ENCODE measurements at places on chromosomes 5 and 9.
A peak's percentile ranks its signal among the peaks of the same experiment; 100 is the strongest.

DNA sequence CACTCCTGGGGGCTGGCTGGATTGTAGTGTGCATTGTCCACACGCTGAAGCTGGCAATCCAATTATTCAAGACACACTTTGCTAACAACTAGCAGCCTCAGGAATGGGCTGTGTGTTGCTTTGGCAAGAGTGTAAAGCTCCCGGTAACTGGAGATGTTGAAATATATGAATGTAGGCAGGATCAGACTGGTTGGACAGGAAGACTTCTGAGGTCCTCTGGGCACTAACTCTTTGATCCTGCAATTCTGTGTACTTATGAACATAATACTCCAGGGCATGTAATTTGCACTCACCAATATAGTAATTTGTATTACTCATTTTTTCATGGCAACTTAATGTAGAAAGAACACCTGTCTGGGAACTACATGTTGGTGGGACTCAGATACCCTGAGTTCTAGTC lies 106.7 kb upstream of the SLC28A3 start:
- no peak for DNase-seq

GRCh38 chr5:54175-54730 lies 37.7 kb upstream of the PLEKHG4B start:
- DNase-seq = no peak

GRCh38 chr5:3511934-3512333 lies 83.7 kb upstream of the IRX1 start:
- no peak for DNase-seq

GRCh38 chr5:14161825-14162556 lies 18.8 kb downstream of the TRIO start:
- no peak for DNase-seq

GRCh38 chr9:89187541-89187940 lies 8.9 kb upstream of the SHC3 start:
- no peak for DNase-seq

GRCh38 chr9:82363198-82363597 lies 374.6 kb downstream of the SPATA31D1 start:
- no peak for DNase-seq

DNA sequence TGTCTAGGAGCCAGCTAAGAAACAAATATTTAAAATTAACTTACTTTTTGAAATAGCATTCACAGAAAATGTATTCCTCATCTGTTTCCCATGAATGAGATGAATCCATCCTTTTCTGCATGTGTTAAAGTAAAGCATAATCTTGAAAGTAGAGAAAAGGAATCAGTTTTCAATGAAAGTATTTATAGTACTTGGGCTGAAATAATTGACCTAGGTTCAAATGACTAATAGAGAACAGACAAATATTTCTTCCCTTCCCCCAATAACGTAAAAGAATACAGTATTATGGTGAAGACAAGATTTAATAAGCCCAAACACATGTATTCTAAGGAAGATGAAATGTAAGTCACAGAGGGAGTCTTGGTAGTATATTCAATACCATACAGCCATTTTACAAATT lies 403.5 kb downstream of the ZNF608 start:
- DNase-seq = no peak

DNA sequence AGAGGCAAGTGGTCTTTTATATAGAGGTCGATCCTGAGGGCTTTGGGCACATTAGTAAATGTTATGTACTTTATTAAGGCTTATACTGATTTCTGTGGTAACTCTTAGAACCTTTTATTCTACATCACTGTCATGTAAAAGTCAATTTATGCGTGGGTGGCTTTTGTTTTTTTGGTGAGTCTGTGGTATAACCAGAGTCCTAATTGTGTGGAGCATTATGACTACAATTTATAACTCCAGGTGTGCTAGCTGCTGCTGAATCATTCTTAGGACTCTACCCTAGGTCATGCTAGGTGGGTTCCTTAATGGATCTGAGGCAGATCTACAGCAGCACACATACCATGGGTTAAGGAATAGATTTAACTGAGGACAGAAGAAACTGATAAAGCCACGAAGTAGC lies 33.9 kb upstream of the KCNN2 start:
- DNase-seq = no peak

- DNase-seq = no peak
These were observed 1.7 kb downstream of the ASB6 start for GRCh38 chr9:129640086-129640870.

DNA sequence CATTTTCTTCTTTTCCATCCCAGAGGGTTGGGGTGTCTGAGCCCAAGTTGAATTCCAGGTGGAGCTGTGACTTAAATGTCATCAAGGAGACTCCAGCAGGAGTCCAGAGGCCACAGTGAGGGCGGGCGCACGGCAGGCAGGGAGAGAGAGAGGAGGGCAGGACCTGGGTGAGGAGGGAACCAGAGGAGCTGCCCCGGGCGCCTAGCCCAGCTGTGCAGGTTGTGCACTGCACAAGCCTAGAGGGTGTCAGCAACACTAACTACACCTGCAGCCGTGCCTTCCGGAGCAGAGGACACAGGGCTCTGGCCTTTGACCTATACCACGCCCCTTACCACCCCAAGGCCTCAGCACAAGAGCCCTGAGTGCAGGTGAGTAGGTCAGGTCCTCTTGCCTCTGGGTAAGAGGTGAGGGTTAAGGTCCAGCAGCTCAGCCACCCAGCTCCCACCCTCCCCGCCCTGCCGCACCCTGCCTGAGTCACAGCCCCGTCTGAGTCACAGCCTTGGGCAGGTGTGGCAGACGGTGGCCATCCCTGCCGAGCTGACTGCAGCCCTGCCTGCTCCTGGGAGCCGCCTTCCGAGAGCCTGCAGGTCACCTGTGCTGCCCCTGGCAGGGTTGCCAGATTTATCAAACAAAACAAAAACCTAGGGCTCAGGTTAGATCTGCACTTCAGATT lies 6.4 kb upstream of the AGPAT2 start:
- no peak for DNase-seq

DNA sequence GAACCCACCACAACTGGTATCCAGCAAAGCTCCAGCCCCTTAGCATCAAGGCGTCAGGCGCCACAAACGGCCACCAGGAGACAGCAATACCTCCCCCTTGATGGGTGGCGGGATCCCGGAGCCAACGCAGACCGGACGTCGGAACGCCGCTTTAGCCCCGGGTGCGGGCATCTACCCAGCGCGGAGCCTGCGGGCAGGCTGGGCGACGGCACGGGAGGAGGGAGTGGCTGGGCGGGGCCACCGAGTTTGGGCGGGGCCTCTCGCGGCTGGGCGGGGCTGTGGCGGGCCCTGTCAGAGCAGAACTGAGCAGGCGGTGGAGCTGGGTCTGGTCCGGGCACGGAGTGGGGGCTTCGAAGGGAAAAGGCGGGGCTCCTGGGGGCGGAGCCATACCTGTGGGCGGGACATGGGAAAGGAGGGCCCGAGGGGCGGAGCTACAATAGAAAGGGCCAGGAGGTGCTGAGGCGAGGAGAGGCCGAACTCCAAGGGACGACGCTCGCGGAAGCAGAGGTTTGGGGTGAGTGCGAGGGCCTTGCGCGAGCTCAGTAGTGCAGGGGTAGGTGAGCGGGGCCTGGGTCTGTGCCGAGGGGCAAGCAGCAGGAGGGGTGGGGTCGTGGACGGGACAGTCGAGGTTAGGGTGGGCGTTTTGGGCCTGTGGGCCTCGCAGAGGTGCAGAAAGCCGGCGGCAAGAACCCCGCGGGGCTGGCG lies 40.2 kb upstream of the GARNL3 start:
- peak; percentile 85 for DNase-seq

GRCh38 chr9:4113711-4114110 lies 186.2 kb downstream of the GLIS3 start:
- DNase-seq = no peak

DNA sequence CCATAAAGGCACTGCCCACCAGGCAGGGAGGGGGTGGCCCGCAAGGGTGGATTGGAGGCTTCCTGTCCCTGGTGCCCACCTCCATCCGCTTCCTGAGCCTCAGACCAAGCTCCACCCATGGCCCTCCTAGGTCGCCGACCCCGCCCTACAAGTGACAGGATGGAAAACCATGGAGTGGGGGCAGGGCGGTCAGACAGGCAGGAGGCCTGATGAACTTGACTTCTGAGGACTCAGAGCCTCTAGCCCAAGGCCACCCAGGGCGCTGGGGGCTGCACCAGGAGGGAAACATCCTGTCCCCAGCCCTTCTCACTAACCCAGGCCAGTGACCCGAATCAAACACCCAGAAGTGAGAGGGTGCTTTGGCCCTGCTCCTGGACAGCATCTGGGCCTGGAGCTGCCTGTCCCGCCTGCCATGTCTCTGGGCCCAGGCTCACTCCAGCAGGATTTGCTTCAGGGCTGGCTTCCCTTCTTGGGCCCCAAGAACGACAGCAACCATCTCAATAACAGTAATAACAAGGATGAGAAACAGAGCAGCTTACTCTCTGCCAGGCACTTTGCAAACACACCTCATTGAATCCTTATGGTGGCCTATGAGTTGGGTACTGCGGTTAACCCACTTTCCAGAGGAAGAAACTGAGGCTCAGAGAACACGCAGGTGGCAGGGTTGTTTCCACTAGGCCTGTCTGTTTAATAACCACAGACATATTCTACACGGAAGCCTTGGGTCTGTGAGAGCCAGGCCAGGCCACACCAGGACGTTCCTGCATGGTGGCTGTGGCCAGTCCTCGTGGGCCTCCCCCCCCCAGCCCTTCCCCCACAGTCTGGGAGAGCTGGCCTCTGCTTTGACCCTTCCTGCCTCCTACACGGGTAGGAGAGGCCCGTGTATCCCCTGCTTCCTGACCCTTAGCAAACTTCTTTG lies 4.4 kb upstream of the ST6GALNAC6 start:
- peak; percentile 56 for DNase-seq

DNA sequence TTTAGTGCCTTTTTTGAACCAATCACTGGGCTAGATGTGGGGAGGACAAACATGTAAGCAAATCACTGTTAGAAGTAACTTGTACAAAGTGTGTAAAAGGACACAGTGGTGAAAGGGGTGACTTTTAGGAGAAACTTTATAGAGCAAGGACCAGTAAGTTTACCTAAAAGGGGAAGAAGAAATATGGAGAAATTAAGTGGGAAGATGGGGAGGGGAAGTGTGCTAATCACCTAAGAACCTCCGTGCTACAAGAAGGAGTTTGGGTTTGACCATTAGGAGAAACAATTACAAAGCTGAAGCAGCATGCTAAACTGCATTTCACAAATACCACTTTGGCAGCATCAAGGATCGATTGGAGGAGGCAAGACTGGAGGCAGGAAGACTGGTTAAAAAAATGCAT lies 17.3 kb downstream of the ITGA1 start:
- DNase-seq = no peak

- no peak for DNase-seq
These were observed 2.1 kb downstream of the FAM81B start for GRCh38 chr5:95393279-95393678.

DNA sequence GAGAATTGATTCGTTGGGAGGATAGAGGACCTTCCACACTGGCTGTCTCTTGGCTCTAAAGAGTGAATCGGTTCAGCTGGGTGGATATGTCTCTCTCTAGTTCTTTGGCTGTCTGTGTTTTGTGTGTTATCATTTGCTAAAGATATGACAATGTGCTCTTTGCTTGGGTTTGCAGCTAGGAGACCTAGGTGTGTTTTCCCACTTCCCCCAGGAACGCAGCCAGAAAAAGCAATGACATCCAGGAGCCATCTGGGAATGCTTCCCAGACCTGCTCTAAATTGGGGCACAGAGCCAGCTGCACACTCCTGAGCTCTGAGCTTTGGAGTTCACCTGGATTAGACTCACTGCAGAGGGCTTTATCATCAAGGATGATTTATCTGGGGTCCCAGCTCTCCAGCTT lies 12.8 kb upstream of the PDZD2 start:
- DNase-seq = no peak

DNA sequence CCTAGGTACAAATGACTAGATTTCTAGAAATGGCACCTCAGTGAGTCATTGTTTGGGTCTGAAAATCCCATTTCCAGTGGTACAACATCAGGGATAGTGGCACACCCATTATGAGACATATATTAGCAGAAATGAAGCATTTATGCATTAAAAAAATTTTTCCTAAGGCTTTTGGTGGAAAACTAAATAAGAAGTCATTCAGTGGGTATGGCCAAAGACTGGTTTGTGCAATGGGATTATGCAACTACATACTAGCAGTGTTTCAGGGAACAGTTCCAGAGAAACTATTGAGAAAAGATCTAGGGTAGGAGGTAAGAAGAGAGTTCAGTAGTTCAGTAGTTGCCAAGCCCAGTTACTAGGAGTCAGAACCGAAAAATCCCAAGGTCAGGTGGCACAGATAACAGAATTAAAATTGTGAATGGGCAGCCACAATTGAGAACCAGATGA lies 106.5 kb upstream of the HAPLN1 start:
- no peak for DNase-seq

DNA sequence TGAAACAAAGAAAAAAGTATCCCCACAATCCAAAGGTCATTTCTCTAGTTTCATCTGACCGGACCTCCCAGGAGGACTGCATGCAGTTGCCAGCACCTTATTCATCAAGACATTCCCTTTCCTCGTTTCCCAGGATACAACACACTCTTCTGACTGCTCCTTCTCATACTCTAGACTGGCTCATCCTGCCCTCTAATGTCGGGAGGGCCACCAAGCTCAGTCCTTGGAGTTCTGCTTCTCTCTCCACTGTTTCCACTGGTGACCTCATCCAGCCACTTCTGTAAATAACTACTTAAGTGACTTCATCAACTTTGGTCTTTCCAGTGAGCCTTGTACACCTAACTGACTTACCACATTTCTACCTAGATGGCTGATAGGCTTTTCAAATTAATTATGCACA lies 179.1 kb downstream of the EPB41L4A start:
- no peak for DNase-seq

GRCh38 chr5:134459010-134459403 lies 47.3 kb upstream of the CDKN2AIPNL start:
- DNase-seq = no peak

- no peak for DNase-seq
These were observed 34.5 kb downstream of the UNC5A start for GRCh38 chr5:176844706-176845391.

- no peak for DNase-seq
These were observed 148.2 kb upstream of the KLF4 start for GRCh38 chr9:107637421-107638420.

GRCh38 chr5:8842971-8843551 lies 702.8 kb downstream of the SEMA5A start:
- DNase-seq = no peak

DNA sequence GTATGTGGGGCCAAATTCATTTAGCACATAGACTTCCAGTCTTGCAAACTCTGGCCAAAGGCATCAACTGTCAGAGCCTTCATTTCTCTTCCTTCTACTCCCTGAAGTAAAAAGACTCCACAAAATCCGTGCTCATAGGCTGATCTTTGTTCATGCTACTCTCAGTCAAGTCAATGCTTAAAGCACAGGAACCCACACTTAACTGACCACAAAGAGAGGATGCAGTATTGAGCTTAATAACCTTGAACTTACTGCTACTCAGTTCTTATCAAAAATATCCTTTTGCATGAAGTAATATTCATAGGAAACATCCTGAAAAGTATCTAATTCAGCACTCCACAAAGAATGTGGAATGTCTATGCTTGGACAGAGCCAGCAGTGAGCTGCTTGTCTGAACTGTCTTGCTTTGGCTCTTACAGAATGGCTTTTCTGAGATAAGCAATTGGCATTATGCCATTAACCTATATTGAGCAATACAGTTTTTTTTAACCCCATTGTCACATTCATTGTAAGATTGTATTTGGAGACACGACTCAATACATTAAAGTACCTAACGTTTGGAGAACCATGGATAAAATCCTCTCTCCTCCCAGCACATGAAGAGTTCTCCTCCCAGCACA lies 21.7 kb downstream of the LPAR1 start:
- no peak for DNase-seq

GRCh38 chr5:174533751-174534241 lies 190.6 kb upstream of the MSX2 start:
- DNase-seq = no peak

GRCh38 chr5:95931079-95931833 lies 30.4 kb downstream of the ELL2 start:
- DNase-seq = no peak
